Gastroesophageal sphincter (tissue), 4 donors: ENCODE measurements at places on chromosomes 7 and 10.

GRCh38 chr10:11515596-11516430 lies 95.6 kb downstream of the USP6NL start:
- no peak overlapping the region for H3K27ac ChIP-seq
- no peaks in the 10 kb centered on the region for H3K4me1 ChIP-seq
- ATAC-seq, result peak; percentile 63
- H3K36me3 ChIP-seq, result peaks cover 4% of the 10 kb centered on the region
- no peak overlapping the region for H3K4me3 ChIP-seq

DNA sequence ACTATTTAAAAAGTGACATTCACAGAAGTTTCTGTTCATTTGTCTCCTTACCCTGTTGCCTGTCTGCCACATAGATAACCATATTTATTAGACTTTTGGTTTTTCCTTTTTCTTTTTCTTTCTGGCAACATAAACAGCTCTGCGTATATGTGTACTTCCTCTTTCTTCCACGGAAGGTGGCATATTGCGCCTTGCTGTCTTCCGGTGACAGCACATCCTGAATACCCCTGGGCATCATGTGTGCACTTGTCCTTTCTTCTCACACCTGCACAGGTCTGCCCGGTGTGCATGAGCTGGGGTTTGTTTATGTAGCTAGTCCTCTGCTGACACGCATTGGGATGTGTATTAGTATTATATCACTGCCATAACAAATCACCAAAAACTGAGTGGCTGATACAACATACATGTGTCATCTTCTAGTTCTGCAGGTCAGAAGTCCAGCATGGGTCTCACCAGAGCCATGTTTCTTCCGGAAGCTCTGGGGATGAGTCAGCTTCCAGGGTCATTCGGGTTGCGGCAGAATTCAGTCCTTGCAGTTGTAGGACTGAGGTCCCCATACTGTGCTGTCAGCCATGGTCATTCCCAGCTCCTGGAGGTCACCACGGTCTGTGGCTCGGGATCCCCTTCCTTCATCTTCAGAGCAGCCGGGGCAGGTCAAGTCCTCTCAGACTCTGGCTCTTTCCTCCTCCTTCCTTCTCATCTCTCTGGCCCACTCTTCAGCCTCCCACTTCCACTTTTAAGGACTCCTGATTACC lies 596.0 kb upstream of the FOXK1 start:
- no peaks in the 10 kb centered on the region for H3K4me1 ChIP-seq
- no peak overlapping the region for H3K27ac ChIP-seq
- no peak overlapping the region for H3K4me3 ChIP-seq
- H3K27me3 ChIP-seq, result no peaks in the 10 kb centered on the region

GRCh38 chr7:71342202-71342601 lies 210.3 kb downstream of the GALNT17 start:
- no peaks in the 10 kb centered on the region for H3K27me3 ChIP-seq
- H3K27ac ChIP-seq, result no peak overlapping the region
- H3K4me1 ChIP-seq, result no peaks in the 10 kb centered on the region
- H3K36me3 ChIP-seq, result no peaks in the 10 kb centered on the region
- H3K4me3 ChIP-seq, result no peak overlapping the region

GRCh38 chr7:144997512-144997911 lies 161.7 kb upstream of the TPK1 start:
- H3K36me3 ChIP-seq, result no peaks in the 10 kb centered on the region
- no peaks in the 10 kb centered on the region for H3K27me3 ChIP-seq
- no peak for ATAC-seq
- no peak overlapping the region for H3K27ac ChIP-seq
- no peaks in the 10 kb centered on the region for H3K4me1 ChIP-seq

GRCh38 chr10:44383749-44384600 lies 922 bp downstream of the CXCL12 start:
- peak overlapping the region; percentile 65 for H3K4me3 ChIP-seq
- ATAC-seq, result no peak
- H3K27ac ChIP-seq, result peak overlapping the region; percentile 81
- peaks cover 1% of the 10 kb centered on the region for H3K36me3 ChIP-seq

- H3K27ac ChIP-seq, result no peak overlapping the region
- H3K4me1 ChIP-seq, result no peaks in the 10 kb centered on the region
- ATAC-seq, result no peak
- H3K36me3 ChIP-seq, result no peaks in the 10 kb centered on the region
These were observed 17.0 kb downstream of the ADRA2A start for GRCh38 chr10:111093741-111094380.

GRCh38 chr10:93437086-93437945 lies 44.8 kb downstream of the MYOF start:
- H3K27me3 ChIP-seq, result no peaks in the 10 kb centered on the region
- H3K4me1 ChIP-seq, result peaks cover 41% of the 10 kb centered on the region
- ATAC-seq, result peak; percentile 91
- peak overlapping the region; percentile 30 for H3K4me3 ChIP-seq
- no peaks in the 10 kb centered on the region for H3K36me3 ChIP-seq
- peak overlapping the region; percentile 100 for H3K27ac ChIP-seq

DNA sequence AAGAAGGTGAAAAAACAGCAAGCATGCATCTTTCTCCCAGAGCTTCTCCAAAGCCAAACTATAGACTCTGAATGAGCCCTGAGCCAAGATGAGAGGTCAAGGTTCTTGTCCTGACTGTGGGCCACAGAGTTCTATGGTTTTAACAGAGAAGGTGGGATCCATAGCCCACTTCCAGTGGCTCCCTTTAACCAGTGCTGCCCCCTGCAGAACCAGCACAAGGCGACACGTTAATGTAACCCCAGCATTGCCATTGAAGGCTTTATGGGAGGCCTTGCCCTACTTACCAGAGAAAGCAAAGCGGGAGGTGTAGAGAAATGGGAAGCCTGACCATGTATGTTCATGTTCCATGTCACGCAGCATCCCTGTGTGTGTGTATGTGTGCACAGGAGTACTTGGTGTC lies 243.6 kb downstream of the PRPF18 start:
- no peaks in the 10 kb centered on the region for H3K27me3 ChIP-seq
- no peak overlapping the region for H3K27ac ChIP-seq
- no peak overlapping the region for H3K4me3 ChIP-seq
- ATAC-seq, result no peak
- peaks cover 20% of the 10 kb centered on the region for H3K4me1 ChIP-seq

- H3K4me1 ChIP-seq, result no peaks in the 10 kb centered on the region
- H3K27ac ChIP-seq, result no peak overlapping the region
- no peak for ATAC-seq
- H3K4me3 ChIP-seq, result no peak overlapping the region
- H3K27me3 ChIP-seq, result no peaks in the 10 kb centered on the region
These were observed 231.6 kb downstream of the CELF2 start for GRCh38 chr10:11249152-11249807.

- H3K27me3 ChIP-seq, result no peaks in the 10 kb centered on the region
- no peaks in the 10 kb centered on the region for H3K36me3 ChIP-seq
- H3K4me1 ChIP-seq, result peaks cover 24% of the 10 kb centered on the region
- no peak overlapping the region for H3K27ac ChIP-seq
These were observed 31.6 kb downstream of the ELMO1 start for GRCh38 chr7:37417107-37417474.

DNA sequence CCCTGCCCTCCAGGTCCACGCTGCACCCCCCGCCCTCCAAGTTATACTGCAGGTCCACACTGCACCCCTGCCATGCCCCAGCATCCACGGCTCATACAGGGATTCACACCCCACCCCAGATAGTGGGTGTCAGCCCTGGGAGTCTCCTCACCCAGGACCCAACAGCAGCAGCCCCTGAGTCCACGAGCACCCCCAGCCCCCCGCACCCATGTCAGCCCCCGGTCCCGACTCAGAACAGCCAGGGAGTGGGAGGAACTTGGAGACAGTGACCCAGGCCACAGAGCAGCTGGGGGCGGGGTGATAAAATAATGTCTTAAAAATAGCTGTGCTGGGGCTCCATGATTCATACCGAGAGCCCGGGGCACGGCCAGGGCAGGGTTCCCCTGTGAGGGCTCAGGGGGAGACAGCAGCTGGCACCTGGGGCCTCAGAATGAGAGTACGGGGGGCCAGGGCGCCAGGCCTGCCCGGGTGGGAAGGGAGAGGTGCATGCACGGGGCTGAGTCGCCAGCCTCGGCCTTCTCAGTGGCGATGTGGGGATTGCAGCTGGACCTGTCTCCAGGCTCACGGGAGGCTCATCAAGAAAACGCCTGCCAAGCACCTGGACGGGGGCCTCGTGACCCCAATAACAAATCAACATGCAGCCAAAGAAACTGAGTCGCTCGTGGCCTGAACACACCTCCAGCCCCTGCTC lies 29.8 kb downstream of the ADAP1 start:
- no peaks in the 10 kb centered on the region for H3K36me3 ChIP-seq
- H3K27me3 ChIP-seq, result no peaks in the 10 kb centered on the region
- peaks cover 2% of the 10 kb centered on the region for H3K4me1 ChIP-seq
- no peak overlapping the region for H3K27ac ChIP-seq

DNA sequence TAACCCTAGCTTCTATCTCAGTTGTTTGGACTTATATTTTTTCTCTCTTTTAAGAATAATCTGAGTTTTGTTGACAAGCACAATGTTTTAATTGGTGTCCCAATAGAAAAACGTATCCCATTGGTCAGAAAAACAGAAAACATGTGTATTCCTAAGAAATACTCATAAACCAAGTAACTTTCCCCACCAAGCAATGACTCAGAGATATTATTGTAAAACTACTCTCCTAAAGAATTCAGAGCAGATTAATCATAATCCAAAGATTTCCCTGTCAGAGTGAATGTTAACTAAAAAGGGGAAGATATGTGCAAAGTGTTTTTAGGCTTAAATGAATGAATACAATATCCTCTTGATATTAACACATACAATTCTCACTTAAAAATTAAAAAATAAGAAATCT lies 29.4 kb upstream of the MBL2 start:
- H3K36me3 ChIP-seq, result no peaks in the 10 kb centered on the region
- no peak for ATAC-seq
- H3K4me1 ChIP-seq, result no peaks in the 10 kb centered on the region
- H3K4me3 ChIP-seq, result no peak overlapping the region
- H3K27me3 ChIP-seq, result no peaks in the 10 kb centered on the region
- no peak overlapping the region for H3K27ac ChIP-seq

DNA sequence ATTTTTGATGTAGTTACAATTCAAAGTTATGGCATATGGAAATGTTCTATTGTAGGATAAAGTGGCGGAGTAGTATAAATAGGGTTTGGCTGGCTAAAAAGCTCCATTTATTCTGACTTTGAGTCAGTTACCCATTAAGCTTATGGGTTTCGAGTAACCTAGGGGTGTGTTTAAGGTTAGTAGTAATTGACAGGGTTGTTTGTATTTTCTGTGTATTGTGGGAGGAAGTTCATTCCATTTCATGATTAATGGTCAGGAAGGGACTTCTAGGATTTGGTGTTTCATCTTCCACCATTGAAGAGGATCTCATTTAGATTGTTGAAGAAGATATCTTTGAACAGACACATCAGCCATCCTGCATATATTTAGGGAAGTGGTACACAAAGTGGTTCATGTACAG lies 75.0 kb downstream of the BICC1 start:
- no peaks in the 10 kb centered on the region for H3K36me3 ChIP-seq
- ATAC-seq, result no peak
- peaks cover 9% of the 10 kb centered on the region for H3K4me1 ChIP-seq
- no peak overlapping the region for H3K27ac ChIP-seq

DNA sequence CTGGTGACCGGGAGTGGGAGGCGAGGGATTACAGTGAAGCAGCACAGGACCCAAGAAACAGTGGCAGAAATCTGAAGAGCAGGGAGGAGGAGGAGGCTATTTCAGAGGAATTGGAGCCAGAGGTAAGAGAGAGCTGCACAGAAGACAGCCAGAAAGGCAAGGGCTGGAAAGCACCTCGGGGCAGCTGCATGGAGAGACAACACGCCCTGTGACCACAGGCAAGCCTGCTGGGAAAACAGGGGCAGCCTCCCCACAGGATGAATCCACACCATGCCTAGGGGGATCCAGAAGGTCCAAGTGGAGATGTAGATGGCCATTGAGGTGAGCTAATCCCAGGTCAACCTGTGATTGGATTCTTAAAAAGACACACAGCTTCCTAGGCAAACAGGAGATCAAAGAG lies 118.8 kb downstream of the CLEC2L start:
- no peaks in the 10 kb centered on the region for H3K4me1 ChIP-seq
- no peak overlapping the region for H3K4me3 ChIP-seq
- no peaks in the 10 kb centered on the region for H3K27me3 ChIP-seq
- ATAC-seq, result no peak
- no peak overlapping the region for H3K27ac ChIP-seq

GRCh38 chr10:56537984-56538383 lies 176.9 kb upstream of the ZWINT start:
- H3K4me1 ChIP-seq, result no peaks in the 10 kb centered on the region
- H3K27ac ChIP-seq, result no peak overlapping the region
- no peaks in the 10 kb centered on the region for H3K27me3 ChIP-seq

GRCh38 chr10:105288026-105288425 lies 646.9 kb downstream of the SORCS3 start:
- H3K4me3 ChIP-seq, result no peak overlapping the region
- no peaks in the 10 kb centered on the region for H3K27me3 ChIP-seq
- no peaks in the 10 kb centered on the region for H3K36me3 ChIP-seq
- ATAC-seq, result no peak
- no peak overlapping the region for H3K27ac ChIP-seq
- H3K4me1 ChIP-seq, result no peaks in the 10 kb centered on the region

DNA sequence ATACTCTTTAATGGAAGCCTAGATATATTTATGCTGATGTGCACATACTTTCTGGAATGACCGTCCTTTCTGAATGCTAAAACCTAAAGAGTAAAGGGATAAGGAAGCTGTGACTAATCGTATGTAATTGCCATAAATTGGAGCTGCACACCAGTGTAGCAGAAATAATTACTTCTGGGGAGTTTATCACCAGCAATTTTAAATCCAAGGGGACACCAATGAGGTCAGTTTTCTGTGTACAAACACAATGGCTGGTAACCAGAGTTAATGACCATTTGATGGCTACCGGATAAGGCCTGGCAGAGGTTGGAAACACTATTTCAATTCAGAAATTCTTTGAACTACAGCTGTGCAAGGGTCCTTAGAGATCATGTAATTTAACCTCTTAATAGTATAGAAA lies 670.1 kb downstream of the REEP3 start:
- H3K27me3 ChIP-seq, result no peaks in the 10 kb centered on the region
- no peak overlapping the region for H3K4me3 ChIP-seq
- H3K27ac ChIP-seq, result no peak overlapping the region
- no peaks in the 10 kb centered on the region for H3K4me1 ChIP-seq
- no peaks in the 10 kb centered on the region for H3K36me3 ChIP-seq

- H3K27me3 ChIP-seq, result no peaks in the 10 kb centered on the region
- no peak overlapping the region for H3K4me3 ChIP-seq
- no peak overlapping the region for H3K27ac ChIP-seq
- ATAC-seq, result no peak
These were observed 4.4 kb upstream of the VSTM4 start for GRCh38 chr10:49119746-49120145.

DNA sequence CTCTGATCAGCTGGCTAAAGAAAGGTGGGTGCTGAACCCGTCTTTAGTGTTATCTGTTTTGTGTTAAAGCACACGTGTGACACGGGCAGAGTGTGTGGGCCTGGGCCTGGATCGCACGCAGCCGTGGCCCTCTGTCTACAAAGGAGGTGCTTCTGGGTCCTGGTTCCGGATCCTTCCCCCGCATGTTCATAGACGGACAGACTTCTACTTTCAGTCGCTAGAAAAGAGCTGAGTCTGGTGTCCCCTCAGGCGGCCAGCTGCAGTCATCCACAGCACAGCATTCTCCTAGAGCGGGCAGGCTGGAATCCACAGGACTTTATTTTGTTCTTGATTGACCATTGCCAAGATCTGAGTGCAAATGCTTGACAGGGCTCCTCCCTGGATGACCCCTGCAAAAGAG lies 134.4 kb downstream of the DLG5 start:
- no peaks in the 10 kb centered on the region for H3K27me3 ChIP-seq
- H3K36me3 ChIP-seq, result peaks cover 100% of the 10 kb centered on the region
- no peak for ATAC-seq
- no peak overlapping the region for H3K4me3 ChIP-seq
- no peak overlapping the region for H3K27ac ChIP-seq
- no peaks in the 10 kb centered on the region for H3K4me1 ChIP-seq

- no peaks in the 10 kb centered on the region for H3K36me3 ChIP-seq
- H3K4me3 ChIP-seq, result no peak overlapping the region
- peak overlapping the region; percentile 33 for H3K27ac ChIP-seq
- no peak for ATAC-seq
- no peaks in the 10 kb centered on the region for H3K27me3 ChIP-seq
These were observed 16.0 kb downstream of the CHRM2 start for GRCh38 chr7:136884492-136884891.
